Subcutaneous adipose tissue (tissue), 4 donors: ENCODE measurements at places on chromosomes 4 and X. TPM values are rescaled to one million over a fixed set of nuclear protein-coding genes. Genes with fewer than 3 reads are reported as not detected.

ADGRG4 gene
- total RNA-seq: 0.33 TPM

NLRP2B gene
- total RNA-seq: not detected

CFI gene
- total RNA-seq: 22.9 TPM

RENBP gene
- total RNA-seq: 43.4 TPM

RPL36A gene
- total RNA-seq: 1,528 TPM

ASB9 gene
- total RNA-seq: 2.0 TPM

G6PD gene
- 90.6 TPM for total RNA-seq

ETDB gene
- not detected for total RNA-seq

SUPT20HL1 gene
- not detected for total RNA-seq

TIGD4 gene
- total RNA-seq: 0.22 TPM

VAMP7 gene
- 38.1 TPM for total RNA-seq

GLUD2 gene
- total RNA-seq: 10.4 TPM

RXFP1 gene
- not detected for total RNA-seq

GUCY1A1 gene
- total RNA-seq: 3.2 TPM

IL9R gene
- total RNA-seq: not detected

ZNF81 gene
- total RNA-seq: 4.7 TPM

LANCL3 gene
- total RNA-seq: 0.68 TPM

SH3TC1 gene
- total RNA-seq: 43.3 TPM

SLC49A3 gene
- 20.1 TPM for total RNA-seq

MND1 gene
- total RNA-seq: 2.1 TPM

MAGEA2B gene
- not detected for total RNA-seq

TMEM47 gene
- total RNA-seq: 56.1 TPM

ARR3 gene
- total RNA-seq: not detected

ATP6AP2 gene
- total RNA-seq: 143 TPM

F11 gene
- not detected for total RNA-seq

STOX2 gene
- total RNA-seq: 3.7 TPM

TEX13B gene
- not detected for total RNA-seq

ITM2A gene
- 40.1 TPM for total RNA-seq

PCDH7 gene
- 1.3 TPM for total RNA-seq

DIPK2B gene
- total RNA-seq: 36.0 TPM

VCX2 gene
- total RNA-seq: not detected

EVC gene
- 15.1 TPM for total RNA-seq

VCX3A gene
- not detected for total RNA-seq

PITX2 gene
- total RNA-seq: not detected
